Amygdala (tissue), 56 donors: ENCODE measurements at places on chromosomes 7 and 10.

DNA sequence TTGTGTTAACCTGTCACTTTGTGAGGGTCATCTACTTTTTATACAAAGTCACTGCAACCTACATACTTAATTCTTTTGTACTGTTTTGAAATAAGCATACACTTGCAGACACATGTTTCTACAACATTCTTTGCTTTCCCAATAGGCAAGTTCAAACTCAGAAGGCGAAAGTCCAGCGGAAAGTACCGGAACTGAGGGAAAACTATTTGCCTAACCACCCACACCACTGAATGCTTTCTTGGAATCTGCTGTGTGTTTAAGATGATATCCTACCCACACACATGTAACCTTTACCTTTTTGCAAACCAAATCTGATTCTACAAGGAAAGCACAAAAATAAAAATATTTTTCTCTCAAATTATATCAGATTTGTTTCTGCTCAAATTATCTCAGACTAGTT is 139.4 kb upstream of the AGR3 start:
- no peak for DNase-seq

DNA sequence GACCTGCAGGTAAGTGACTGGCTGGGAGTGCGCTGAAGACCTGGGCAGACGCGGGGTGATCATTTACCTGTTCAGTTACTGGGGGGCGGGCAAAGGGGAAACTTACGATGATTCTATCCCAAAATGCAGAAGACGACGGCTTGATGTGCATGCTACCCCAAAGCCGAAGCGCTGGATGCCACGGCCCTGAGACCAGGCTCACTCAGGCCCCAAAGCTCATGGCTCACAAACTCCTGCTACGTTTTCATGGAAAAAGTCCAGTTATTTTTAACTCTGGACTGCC is 200.6 kb downstream of the DIP2C start:
- no peak for DNase-seq

DNA sequence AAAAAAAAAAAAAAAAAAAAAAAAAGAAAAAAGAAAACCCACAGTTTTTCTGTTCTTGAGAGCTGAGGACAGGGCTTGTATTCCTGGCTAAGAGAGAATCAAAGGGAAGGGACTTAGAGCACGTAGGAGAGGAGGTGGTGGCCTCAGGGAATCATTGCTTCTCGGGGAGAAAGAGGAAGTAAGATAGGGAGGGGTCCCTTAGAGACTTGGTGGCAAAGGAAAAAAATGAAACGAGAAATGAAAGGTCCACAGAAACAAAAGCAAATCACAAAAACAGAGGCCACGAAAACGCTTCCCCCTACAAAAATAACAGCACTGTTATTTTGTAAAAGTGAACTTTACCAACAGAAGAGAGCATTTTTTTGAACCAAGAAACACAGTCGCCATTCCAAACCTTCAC is 323.1 kb upstream of the GALNT17 start:
- no peak for DNase-seq

- no peak for DNase-seq
These were observed 143.4 kb downstream of the TCF7L2 start for GRCh38 chr10:113093188-113094113.
